ENCODE measurements at places on chromosomes 2 and 18.

DNA sequence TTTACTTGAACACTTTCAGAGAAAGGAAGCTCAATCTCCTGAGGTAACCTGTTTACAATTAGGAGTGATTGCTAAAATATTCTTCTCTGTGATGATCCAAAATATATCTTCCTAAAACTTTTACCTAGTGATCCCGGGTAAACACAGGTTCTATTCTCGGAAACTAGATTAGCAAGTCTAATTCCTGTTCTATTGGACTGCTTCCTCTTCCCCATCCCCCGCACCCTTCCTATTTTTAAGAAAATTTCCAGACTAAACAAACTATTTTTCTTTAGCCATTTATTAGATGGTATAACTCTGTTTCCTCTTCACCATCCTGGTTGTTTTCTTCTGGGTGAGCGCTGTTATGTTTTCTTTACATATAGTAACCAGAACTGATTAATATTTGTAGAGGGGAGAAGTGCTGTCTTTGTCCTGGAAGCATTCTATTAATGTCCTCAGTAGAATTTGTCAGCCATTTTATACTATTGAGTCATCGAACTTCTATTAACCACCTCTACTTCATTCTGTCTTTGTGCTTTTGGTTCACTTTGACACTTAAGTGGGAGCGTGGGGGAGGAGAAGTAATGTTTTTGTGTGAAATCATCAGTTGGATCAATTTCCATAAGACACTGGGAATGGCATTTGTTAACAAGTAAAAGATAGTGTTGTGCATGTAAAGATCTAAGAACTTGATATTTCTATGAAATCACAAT is 31.8 kb downstream of the CREB1 start:
- peak; percentile 4 for DNase-seq

GRCh38 chr18:21262979-21263378 is 20.9 kb downstream of the GREB1L start:
- DNase-seq: no peak

DNA sequence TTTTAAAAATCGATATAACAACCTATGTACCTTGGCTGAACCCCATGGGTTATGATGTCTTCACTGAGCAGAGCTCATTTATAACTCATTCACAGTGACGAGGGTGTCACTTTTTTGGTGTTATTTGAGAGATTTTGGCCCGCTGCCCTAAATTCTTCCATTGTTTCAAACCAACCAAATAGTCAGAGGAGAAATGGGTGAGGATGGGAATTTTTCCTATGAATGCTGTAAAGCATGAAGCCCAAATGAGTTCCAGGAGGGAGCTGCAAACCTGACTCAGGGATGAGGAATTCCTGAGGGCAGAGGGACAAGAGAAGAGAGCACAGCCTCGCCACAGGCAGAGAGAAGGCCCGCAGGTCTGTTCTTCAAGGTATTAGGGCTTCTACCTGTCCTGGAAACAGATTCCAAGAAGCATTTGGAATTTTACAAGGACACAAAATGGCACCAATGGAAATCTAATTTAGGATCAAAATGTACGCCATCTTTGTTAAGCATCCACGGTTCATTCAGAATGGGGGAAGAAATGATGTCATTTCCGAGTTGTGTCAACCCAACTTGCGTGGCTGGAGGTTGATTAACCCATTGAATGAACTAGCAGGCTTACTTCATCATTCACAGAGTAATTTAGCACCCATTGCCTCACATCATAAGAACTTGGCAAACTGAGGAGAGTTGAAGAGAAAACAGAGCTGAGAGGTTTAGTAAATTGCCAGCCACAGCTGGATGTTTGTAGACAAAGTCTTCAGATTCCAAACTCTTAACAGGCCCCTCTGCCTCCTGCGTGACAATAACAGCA is 133.5 kb downstream of the LAMA3 start:
- DNase-seq: no peak

- peak; percentile 58 for DNase-seq
Measured at GRCh38 chr2:158664987-158665386, 130.1 kb upstream of the DAPL1 start.

GRCh38 chr2:129103936-129104878 is 785.5 kb upstream of the HS6ST1 start:
- DNase-seq: no peak

DNA sequence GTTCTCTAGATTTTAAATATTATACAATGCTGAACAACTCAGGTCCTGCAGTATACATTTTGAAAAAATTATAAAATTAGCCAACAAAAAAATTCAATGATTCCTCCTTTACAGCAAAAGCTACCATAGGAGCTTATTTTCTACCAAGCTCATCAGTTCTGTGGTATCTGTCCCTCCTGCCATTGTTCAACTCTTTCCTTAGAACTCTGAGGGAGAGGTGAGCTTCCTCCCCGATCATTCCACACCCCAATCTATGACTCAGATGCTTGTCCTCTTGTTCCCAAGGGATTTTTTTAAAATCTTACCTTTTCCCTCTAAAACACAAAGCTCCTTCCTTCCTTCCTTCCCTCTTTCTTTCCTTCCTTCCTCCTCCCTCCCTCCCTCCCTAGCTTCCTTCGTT is 13.5 kb downstream of the DPP4 start:
- DNase-seq: no peak

DNA sequence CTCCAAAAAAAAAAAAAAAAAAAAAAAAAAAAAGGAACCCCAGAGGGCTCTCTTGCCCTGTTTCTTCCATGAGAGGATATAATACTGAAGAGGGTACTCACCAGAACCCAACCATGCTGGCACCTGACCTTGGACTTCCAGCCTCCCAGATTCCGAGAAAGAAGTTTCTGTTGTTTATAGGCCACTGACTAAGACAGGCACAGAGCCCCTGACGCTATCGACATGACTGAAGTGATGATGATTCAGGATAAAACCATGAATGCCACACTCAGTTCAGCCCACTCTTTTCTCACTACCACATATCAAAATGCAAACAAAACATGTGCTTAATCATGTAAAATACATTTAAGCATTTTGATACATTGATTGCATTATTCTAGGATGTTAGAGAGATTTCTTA is 66.1 kb upstream of the CDCA7 start:
- DNase-seq: peak; percentile 2

DNA sequence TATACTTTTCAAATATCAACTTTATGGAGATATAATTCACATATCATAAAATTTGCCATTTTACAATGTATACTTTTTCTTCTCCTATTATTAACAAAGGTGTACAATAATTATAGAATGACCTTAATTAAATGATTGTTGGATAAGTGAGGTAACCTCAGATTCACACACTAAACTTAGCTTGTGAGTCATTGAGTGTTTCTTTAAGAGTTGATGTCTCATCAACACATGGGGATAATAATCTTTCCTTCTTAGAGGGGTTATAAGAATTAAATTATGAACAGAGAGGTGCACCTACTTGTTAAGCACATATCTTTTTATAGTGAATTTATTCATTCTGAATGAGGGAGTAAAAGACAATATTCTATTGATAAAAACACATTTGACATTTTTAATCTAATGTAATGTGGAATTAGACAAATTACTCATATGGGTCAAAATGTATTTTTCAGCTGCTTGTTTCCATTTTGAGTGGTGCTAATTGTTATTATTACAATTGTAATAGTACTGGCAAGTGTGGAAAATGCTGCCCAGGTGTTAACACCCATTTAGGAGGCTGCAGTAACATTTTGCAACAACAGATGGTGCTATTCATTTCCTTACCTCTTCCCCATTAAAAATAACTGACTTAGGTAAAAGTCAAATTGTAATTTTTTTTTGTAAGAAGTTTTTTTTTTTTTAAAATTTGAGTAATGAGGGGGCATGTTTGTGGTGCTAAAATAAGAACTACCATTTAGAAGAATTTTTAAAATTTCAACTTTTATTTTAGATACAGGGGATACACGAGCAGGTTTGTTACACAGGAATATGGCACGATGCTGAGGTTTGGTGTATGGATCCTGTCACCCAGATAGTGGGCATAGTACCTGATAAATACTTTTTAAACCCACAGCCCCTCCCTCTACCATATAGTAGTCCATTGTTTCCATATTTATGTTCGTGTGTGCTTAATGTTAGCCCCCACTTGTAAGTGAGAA is 32.1 kb upstream of the DYNAP start:
- no peak for DNase-seq

DNA sequence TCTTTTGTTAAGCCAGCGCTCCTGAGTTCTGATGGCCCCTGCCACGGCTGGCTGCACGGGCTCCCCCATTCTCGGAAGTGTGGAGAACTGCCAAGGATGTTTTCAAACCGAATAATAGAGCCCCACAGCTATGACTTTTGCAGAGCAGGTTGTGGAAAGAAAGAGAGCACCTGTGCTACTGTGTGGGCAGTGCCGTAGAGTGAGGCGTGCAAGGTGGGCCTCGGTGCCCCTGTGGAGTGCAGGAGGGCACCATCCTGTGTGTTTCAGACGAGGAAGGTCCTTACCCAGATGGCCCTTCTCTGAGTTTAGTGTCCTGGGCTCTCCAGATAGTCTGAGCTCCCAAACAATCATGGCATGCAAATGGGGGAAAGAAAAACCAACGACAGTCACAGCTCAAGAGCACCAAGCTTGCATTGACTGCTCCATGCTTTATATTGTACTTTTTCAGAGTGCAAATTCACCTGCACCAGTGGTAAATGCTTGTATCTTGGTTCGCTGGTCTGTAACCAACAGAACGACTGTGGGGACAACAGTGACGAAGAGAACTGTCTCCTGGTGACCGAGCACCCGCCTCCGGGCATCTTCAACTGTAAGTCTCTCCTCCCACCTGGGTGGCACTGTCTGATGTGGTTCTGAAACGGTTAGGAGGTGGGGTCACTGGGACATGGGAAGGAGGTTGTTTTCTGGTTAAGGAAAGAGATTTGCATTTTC is 219.4 kb downstream of the LDLRAD4 start:
- DNase-seq: no peak

DNA sequence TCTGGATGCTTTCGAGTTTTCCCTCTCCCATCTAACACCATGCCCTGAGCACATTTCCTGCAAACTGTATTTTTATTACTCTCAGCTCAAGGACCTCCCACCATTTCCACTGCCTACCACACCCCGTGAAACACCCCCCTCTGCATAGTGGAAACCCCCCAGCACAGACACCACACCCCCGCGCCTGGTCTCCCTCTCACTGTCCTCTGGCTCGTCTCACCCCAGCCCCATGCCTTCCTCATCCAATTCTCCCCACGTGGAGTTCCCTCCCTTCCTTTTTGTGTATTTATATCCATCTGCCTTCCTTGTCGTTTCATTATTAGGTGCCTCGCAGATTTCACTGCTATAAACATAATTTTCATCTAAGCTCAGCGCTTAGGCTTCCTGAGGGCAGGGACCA is 307.5 kb downstream of the CELF4 start:
- no peak for DNase-seq

DNA sequence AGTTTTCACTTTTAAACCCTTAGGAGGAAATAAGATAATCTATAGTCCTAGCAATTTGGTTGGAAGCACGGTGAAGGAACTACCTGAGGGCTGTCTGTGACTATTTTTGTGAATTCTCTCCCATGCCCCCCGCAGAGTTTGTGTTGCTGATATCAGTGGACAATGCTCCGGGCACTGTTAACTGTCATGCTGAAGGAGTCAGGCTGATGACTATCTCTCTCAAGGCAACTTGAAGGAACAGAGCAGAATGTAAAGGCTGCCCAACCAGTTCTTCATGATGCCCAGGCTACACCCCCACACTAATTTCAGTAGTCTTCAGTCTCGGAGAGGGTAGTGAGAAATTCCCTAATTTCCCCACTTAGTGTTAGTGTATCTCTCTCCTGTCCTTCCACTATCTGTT is 21.6 kb upstream of the RAB6C start:
- DNase-seq: no peak

- no peak for DNase-seq
Measured at GRCh38 chr18:13559754-13560153, 166.6 kb downstream of the FAM210A start.

DNA sequence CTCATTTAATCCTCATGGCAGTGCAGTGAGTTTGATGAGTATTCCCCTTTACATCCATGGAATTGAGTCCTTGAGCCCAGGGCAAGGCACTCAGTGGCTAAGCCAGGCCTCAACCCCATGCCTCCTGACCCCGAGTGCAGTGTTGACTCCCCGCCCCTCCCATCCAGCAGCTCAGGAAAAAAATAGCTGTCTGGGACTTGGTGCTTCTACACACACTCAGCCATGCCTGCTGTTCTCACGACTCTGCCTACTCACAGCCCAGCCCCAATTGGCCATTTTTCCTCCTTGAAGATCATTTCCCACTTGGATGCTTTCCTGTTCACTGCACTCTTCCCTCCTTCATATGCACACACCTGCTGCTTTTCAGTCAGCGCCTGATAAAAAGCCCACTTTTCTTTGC is 8.8 kb downstream of the FOSL2 start:
- DNase-seq: no peak

GRCh38 chr2:203685081-203685621 is 21.3 kb upstream of the CD28 start:
- peak; percentile 47 for DNase-seq

GRCh38 chr2:111171337-111171930 is 50.7 kb downstream of the BCL2L11 start:
- DNase-seq: no peak

DNA sequence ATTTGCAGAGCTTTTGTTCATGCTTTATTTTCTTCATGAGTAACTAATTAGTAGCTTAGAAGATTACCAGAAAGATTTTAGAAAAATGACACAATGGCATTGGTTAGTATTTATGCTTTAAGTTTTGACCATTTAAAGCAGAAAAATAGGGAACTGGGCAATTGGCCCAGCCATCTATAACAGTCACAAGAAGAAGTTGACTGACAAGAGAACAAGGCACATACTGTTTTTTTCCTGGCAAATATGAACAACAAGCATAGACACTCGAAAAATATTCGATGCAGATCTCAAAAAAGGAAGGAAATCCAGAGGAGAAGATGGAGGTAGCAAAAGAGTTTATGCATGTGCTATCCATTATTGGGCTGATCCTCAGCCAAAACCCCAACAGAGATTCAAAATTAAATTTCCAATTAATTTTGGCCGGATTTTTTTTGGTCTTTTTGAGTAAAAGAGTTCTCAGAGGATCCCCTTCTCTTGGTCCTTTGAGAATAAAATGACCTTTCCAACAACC is 200.8 kb upstream of the SLC35G4 start:
- DNase-seq: no peak

DNA sequence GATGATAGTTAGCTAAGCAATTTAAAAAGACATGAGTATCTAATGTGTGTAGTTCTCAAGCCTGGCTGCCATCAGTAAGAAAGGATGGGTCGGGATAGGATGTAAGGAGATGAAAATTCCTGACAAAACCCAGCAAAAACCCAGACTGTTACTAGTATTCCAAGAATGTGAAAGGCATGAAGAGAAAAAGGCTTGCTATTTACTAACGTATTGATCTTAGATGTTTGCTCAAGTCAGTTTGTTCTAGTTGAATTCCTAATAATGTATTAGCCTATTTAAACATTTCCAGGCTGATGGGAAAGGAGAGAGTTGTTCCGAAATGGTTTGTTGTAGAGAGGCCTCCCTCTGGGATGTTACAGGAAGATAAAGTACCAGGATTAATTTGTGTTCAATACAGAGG is 88.2 kb downstream of the ZNF532 start:
- DNase-seq: no peak

- no peak for DNase-seq
Measured at GRCh38 chr18:2545155-2545554, 26.1 kb downstream of the METTL4 start.

DNA sequence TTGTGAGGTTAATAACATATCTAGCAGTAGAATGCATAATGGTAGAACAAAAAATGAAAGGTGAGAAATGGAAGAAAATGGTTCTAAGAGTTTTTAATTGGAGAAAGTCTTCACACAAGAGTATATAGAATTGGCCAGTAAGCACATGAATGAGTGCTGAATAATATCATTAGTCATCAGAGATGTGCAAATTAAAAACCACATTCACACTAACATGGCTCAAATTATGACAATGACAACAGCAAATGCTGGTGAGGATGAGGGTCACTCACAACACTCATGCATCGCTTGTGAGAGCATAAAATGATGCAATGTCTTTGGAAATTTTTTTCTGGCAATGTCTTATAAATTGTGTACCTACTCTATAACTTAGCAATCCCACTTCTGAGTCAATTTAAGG is 1355.4 kb upstream of the ACVR2A start:
- no peak for DNase-seq
